Stimulated activated CD4-positive, alpha-beta T cell treated with anti-CD3 and anti-CD28 coated beads, Interleukin-2, amount 100 ng/mL, for 48 hours (primary cell): ENCODE measurements at places on chromosomes 3 and 15.
A peak's percentile ranks its signal among the peaks of the same experiment; 100 is the strongest.

GRCh38 chr15:81480645-81481053 is 106.6 kb upstream of the TMC3 start:
- peak; percentile 18 for DNase-seq

- no peak for DNase-seq
These were observed 35.6 kb upstream of the RHCG start for GRCh38 chr15:89531796-89532537.

- DNase-seq: no peak
These were observed 124.9 kb upstream of the PRR20G start for GRCh38 chr3:127412578-127413317.

- DNase-seq: no peak
These were observed 259.9 kb upstream of the NR2F2 start for GRCh38 chr15:96070636-96071035.
